ENCODE measurements at places on chromosomes 12 and 14. TPM values are rescaled to one million over a fixed set of nuclear protein-coding genes. Genes with fewer than 3 reads are reported as not detected.

HOXC4 gene
- not detected for total RNA-seq

RGS6 gene
- total RNA-seq, result 1.3 TPM

CAPZA3 gene
- not detected for total RNA-seq

DNA sequence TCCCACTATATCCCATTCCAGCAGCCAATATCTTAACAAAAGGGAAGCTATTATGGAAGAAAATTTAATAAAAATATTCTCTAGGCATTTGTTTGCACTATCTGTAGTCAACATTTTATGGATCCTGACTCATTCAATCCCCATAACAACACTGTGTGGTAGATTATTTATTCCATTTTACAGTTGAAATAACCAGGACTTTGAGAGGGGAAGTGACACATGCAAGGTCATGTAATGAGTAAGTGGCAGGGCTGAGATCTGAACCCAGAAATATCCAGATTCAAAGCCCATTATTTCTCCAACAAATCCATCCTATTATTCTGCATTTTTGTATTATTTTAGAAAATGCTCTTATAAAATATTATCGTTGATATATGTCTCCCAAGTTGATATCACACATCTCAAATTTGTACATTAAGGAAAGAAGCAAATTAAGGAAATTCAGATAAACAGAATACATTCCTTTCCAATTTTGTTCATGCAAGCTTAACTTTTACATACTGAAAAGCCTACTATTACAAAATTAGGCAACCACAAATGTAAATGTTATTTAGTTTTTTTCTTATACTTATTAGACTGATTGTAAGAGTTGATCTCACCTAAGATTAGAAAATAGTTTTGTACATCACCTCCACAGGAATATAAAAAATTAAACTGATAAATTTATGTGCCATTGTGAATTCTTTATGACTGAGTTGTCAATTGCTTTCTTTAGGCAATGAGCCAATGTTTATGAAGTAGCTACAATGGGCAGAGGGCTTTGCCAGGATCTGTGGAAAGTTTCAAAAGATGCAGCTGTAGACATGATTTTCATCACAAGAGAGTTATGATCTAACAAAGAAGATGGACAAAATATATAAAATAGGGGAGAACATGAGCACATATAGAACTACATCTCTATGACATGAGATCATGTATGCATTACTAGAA, 55.1 kb upstream of the E2F7 start:
- DNase-seq, result no peak

- DNase-seq, result no peak
Observed at GRCh38 chr12:57766464-57767304, at the start of gene CYP27B1. Gene CYP27B1, minus strand, starts transcription at chr12:57767078. Its CDS starts 37 bp downstream, at chr12:57767041.

DNA sequence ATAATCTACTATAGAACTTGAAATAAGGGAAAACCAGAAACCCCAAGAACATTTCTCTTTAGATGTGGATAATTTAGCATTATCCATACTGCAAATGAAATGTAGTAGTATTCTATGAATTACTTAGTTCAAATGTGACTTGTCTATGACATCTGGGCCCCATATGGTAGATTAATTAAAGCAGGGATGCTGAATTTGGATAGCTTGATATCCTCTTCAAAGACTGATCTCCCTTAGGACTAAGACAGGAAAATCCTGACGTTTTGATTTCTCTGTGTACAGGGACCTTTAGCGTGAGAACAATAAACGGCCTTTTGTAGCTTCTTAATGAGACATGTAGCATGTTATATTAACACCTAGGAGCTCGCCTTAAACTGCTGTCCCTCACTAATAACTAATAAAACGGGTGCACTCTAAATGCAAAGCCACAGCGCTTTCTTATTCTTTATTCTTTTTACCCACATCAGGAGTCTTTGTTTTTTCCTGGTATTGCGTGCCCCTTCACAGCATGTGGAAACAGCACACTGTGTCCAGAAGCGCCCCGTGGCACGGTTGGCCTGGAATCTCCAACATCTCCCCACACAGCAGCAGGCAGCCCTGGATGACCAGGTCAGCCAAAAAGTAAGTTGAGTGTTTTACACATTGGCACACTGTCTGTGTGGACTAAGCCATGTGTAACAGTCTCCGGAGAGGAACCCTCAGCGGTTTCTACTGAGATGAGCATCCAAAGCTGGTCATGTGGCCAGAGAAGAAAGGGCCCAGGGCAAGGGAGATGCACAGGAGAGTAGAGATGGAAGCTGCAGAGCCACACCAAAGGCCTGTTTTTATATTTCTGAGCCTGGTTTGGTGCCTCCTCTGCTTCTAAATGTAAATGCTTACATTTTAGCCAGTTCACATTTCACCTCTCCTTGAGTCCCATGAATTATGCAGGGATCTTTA, 93.1 kb downstream of the SRGAP1 start:
- no peak for DNase-seq

GRCh38 chr14:61106959-61107641, 126.1 kb downstream of the SLC38A6 start:
- DNase-seq, result peak; percentile 16
